ENCODE measurements at places on chromosomes 1 and 21.

GRCh38 chr1:103790172-103790571 is 40.5 kb downstream of the AMY1C start:
- no peak for DNase-seq

DNA sequence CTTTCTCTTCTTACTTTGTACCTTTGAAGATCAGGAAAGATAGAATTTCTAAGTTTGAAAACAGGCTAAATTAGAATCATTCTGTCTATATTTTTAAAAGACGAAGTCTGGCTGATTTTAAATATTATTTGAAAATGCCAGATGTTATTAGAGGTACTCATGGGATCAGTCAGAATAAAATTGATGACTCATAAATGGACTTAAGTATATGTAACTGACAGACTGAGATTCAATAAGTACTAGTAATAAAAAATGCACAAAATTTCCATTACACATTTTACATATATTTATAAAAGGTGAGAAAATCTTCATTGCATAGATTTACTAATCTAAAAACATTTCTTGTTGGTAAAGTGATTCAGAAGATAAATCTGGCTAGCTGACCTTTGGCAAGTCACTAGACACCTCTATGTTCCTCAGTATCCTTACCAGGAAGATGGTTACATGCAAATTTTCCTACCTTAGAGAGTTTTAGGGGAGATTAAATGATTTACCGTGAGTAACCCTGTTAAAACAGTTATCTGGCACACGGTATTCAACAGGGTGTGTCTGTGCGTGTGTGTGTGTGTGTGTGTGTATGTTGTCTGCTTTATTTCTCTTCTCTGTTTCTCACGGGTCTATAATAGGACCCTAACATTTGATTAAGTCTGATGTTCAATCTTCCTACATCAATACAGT is 189.0 kb downstream of the RUNX1 start:
- no peak for DNase-seq

DNA sequence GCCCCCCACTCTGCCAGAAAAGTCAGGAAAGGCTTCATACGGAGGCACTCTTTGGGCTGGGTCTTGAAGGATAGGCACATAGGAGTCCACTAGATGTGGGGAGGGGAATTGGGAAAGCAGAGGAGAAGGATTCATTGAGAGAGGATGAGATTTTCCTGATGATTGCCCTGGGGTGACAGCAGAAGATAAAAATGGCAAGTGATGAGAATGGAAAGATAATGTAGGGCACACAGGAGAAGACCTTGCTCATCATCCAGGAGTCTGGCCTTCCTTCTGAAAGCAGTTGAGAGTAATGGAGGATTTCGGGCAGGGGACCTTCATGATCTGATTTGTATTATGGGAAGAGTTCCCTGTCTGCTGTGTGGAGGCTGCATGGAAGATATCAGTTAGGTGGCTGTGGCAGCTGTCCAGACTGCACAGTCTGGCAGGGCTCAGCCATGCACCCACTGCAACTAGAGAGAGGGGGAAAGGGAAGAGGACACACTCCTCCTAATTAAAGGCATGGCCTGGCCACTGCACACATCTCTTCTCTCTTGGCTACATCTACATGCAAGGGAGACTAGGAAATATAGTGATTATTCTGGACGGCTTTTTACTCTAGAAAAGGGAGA is 9.6 kb upstream of the FABP3 start:
- DNase-seq = no peak

DNA sequence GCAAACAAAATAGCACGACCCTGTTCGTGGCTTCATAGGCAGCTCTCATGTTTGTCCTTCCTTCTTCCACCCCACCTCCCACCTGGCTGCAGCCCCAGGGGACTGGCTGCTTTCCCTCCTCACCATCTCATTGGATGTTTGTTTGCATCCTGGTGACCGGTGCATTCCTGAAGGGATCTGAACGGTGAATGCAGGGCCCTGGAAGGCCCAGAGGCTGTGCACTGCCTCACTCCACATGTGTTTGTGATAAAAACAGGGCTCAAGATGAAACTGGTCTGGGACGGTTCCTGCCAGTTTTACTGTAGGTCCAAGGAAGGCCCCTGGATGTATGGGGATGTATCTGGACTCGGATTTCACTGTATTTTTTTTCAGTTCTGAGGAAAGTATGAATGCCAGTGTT is 42.8 kb downstream of the CNN3 start:
- DNase-seq = peak; percentile 42

GRCh38 chr21:25896501-25897056 is 161.8 kb downstream of the GABPA start:
- DNase-seq = no peak

- no peak for DNase-seq
Measured at GRCh38 chr21:17416139-17416538, 96.7 kb upstream of the CXADR start.

- DNase-seq = no peak
Measured at GRCh38 chr1:26608895-26609294, 79.3 kb downstream of the RPS6KA1 start.

DNA sequence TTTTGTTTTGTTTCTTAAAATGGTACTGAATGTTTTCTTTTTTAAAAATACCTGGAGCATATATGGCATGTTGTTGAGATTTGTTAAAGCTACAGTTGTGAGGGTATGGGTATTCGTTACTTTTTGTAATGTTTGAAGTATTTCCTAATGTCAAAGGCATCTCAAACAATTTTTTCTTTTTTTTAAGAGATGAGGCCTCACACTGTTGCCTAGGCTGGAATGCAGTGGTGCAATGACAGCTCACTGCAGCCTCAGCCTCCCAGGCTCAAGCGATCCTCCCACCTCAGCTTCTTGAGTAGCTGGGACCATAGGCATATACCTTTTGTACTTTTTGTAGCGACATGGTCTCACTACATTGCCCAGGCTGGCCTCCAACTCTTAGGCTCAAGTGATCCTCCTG is 16.1 kb downstream of the CLCN6 start:
- no peak for DNase-seq

DNA sequence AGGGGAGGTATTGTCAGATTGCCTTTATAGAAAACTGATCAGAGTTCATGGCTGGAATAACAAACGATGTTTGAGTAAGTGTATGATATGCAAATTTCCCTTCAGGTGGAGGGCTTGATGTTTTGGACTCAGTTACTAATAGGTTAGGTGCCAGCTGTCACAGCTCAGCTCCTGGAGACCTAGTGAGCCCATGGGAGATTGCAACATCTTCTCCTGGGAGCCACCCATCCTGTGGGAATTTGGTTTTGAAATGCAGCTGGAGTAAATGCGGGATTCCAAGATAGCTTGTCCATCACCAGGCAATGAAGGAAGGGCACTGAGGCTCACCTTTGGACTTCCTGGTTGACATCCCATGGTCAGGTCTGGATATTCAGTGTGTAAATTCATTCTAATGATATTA is 211.4 kb upstream of the NRIP1 start:
- DNase-seq = no peak

DNA sequence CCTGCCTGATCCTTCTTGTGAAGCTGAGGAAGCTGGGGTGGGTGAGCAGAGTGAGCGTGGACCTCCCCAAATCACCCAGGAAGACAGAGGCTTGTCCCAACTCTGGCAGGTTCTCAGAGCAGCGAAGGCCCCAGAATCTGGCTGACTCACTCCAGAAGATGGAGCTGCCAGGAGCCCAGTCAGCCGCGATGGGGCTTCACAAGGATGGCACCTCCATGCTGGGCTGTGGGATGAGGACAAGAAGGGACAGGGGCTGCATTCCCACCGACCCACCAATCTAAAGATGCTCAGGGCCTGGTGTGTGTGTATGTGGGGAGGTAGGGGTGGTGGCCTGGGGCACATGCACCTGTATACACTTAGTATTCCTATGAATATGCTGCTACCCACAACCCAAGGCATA is 52.9 kb downstream of the ATP1A1 start:
- DNase-seq = no peak

DNA sequence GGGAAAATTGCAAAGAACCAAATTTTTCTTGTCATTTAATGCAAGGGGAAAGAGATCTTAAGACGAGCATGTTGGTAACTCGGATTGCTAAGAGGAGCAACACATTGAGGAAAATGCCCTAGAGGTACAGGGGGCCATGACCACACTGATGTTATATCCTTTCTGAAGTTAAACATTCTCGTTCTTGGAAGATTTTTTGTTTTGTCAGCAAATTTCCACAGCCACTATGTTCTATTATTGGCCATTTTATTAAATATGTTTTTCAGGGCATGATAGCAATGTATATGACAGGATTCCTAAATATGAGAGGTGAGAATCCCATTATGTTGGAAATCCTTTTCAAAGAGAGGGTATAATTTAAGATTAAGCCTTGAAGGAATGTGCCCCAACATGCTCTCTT is 627.2 kb upstream of the PKN2 start:
- DNase-seq = no peak

DNA sequence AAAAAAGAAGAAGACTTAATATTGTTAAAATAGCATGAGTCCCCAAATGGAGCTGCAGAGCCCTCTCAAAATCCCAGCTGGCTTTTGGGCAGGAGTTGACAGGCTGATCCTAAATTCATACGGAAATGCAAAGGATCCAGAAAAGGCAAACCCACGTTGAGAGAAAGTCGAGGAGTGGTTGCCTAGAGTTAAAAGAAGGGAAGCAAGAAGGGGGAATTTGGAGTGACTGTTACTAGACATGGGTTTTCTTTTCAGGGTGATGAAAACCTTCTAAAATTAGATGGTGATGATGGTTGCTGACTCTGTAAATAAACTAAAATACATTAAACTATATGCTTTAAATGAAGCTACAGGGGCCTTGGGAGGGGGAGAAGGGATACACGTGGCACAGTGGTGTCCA is 1.6 kb downstream of the DNMT3L start:
- no peak for DNase-seq

DNA sequence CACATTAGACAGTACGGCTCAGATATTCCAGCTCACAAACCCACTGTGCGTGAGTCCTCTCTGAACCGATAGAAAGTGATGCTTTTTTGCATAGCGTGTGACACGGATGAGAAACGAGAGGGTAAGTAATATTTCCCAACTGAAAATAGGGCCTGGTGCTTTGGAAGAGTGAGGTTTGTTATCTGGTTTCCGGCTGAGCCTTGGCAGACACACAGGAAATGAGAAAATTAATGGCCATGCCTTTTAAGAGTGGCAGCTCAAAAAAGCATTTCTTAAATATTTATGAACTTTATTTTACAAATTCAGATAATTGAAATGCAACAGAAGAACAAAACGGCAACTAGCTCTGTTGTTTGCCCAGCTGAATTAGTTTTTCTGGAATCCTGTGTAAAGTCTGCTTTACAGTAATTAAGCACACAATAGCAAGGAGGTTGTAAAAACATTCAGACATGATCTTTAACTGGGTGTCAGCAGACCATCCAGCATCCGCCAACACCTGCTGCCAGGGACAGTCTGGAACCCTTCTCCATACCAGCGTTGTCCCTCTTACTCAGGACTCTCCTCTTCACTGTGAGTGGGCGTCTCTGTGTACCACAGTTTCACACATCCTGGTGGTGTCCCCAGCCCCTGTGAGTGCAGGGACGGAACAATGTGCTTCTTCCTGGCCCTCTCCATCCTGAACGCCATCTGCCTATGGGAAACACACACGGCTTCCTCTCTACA is 155.4 kb downstream of the PGBD5 start:
- DNase-seq = no peak

DNA sequence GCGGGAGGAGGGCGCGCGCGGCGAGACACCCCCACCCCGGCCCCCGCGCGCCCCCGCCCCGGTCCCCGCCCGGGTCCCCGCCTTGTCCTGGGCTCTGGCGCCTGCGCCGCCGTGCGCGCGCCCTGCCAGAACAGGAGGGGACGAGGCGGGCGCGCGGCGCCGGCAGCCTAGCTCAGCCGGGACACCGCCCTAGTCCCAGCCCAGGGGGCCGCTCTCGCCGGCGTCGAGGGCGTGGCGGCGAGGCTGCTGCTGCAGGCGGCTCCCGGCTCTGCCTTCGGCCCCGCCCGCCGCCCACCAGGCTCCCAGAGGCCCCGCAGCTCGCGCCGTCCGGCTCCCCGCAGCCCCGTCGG is at the start of gene RCAN3:
RCAN3 (plus strand) TSS at position 128 of the 350 bp plus-strand sequence. CDS start 11,537 bp downstream, outside the sequence.
- DNase-seq = peak; percentile 77

DNA sequence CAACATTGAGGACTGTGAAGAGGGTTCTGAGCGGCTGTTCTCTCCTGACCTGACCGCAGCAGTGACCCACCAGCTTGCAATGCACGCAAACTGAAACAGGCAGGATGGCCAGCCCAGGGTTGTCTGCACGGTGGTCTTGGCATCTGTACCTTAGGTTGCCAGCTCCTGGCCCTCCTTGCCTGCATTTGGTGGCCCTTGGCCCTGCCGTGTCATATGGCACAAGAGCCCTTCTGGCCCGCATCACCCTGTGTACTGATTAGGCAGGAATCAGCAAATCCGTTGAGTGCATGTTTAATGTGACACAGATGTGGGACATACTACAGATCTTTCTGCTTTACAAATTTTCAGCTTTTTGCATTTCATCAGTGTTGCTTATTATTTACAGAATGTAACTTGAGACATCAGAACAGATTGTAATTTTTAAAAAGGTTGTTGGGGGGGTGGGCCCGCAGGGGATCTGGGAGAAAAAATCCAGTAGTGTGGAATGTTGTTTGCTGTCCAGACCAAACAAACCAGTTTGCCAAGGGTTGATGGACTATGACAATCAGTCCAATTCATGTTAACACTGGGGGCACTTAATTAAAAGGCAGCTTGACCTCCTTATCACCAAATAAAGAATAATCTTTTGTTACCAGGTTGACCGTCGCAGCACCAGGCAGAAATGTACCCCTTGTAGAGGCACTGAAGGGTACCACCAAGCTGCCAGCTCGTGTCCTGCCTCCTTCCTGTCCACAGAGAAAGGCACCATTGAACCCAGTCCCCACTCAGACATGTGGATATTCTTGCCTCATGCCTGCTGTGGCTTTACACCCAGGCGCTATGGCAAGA is 132.6 kb downstream of the DHRS3 start:
- no peak for DNase-seq

DNA sequence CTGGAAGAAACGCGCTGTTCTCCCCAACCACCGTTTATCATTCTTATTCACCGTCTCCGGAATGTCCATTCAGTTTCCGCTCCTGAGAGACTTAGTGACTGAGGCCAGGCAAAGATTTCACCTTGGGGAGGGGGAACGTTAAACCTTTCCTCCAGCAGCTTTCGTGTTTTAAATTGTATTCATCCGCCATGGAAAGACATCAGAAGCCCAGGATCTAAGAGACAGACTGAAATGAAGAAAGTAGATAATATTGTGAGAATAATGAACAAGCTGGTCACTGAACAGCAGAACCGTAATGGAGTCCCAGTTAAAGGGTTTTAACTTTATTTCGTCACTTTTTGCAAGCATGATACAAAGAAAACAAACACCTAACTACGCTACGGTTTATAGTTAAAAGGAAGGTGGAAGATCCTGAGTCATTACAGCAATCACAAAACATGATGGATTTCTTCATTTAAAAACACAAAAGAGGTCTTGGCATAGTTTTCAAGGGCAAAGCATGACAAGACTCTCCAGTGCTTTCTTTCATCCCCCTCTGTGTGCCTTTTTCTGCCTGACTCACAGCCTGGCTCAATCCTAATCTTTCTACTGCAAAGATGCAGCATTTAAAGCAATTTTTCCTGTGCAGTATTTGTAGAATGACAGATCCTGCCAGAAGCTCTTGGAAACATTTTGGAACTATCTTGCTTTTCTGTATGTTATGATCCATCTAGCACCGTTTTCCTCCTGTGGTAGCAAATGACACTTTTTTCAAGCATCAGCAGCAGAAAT is 722 bp upstream of the SLC19A2 start:
- DNase-seq = no peak

- DNase-seq = no peak
Measured at GRCh38 chr1:27644369-27645070, 9.5 kb upstream of the FGR start.

- DNase-seq = no peak
Measured at GRCh38 chr21:40658311-40658710, 188.6 kb downstream of the DSCAM start.

- no peak for DNase-seq
Measured at GRCh38 chr1:29983321-29983720, 740.1 kb downstream of the MATN1 start.

All from progenitor cell of endocrine pancreas (in vitro differentiated cells).